Left ventricle myocardium superior (tissue), 1 donor: ENCODE measurements at places on chromosomes 4 and X.

DNA sequence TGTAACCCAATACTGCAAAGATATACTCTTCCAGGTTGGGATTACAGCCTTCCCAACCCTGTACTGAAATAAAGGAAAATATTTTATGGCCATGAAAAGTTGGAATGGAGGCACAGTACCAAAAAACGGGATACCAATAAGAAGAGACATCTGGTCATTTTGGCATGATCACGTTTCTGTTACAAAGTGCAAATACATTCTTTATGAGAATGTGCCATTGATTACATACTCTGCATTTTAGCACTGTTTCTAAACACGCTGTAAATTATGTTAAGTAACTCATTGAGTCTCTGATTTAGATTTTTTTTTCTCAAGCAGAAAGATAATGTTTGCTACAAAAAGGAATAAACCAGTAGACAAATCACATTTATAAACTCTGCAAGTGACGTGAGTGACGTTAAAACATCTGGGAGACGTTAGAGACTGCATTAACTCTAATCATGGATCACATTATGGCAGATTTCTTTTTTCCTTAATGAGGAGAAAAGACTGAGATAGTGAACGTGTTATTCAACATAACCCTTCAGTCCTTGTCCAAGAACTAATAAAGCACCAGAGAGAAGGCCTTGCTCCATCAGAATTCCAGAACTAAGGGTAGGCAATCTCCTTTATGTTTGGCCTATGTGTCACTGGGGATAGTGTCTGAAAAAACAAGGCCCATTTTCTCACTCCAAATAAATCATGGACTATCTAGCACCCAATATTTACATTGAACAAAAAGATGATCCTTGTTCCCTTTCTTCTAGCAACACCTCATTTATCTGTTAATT lies 31.0 kb downstream of the UNC5C start:
- DNase-seq = no peak

- no peak for DNase-seq
Observed at GRCh38 chr4:125244848-125245450, 69.8 kb upstream of the FAT4 start.

GRCh38 chr4:2333916-2334644 lies 72.2 kb upstream of the MXD4 start:
- DNase-seq = no peak

DNA sequence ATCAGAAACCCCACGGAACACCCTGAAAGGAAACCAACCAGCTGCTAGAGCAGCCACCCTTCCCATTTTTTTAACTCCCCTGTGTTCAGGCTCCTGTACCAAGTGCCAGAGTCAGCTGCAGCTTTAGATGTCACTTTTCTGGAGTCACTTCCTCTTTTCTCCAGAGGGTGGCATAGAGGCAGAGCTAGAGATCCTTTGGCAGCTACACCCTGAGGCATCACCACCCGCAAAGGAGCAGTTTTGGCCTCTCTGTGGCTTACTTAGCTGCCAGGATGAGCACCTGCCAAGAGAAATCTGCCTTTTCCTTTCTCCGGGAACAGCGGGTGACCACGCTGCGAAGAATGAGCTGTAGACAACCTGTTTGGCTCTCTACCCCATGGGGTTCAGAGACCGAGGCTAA lies 58.0 kb upstream of the CHRDL1 start:
- no peak for DNase-seq

DNA sequence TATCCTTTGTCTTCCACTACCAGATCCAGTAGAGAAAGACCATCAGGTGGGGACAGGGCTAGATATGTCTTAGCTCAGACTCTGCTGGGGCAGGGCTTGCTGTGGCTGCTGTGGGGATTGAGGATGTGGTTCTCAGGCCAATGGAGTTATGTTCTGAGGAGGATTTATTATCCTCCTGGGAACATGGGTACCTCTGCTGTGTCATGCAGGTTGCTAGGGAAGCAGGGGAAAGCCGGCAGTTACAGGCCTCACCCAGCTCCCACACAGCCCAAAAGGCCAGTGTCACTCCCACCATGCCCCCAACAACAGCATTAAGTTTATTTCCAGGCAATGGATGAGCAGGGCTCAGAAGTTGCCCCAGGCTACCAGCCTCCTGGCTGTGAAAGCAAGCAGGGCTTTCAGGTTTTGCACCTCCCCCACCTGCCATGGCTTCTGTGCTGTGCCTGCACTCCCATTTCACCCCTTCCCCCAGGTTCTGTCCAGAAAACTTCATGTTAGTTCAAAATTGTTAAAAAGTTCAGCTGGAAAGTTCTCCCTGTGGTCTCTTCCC lies 879.9 kb downstream of the ARAP2 start:
- no peak for DNase-seq
